Right ventricle myocardium inferior (tissue), 1 donor: ENCODE measurements at places on chromosomes 1 and 21. TPM values are rescaled to one million over a fixed set of nuclear protein-coding genes. Genes with fewer than 3 reads are reported as not detected.

Gene TAS1R3
- total RNA-seq: 0.51 TPM

Gene TACSTD2
- 0.14 TPM for total RNA-seq

Gene YBX1
- 856 TPM for total RNA-seq

Gene BNIPL
- 0.30 TPM for total RNA-seq

Gene PTPN7
- total RNA-seq: 0.51 TPM

Gene OR6N1
- not detected for total RNA-seq

DNA sequence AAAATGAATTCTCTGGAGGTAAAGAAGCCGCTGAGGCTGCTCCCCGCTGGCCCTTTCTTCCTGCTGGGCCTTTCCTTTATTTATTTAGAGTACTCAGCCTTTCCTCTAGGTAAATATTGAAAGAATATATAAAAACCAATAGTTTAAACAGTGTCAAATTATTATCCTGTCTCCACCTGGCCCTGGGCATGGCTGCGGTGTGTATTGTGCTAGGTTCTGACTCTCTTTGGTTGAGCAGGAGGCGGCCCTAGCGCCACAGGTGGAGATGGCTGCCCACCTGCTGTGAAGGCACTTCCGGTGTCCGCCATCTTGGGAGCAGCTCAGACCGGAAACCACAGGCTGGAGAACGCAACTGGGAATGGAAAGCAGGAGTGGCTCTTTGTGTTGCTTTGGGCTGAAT lies 29.0 kb upstream of the CLDN14 start:
- no peak for DNase-seq

DNA sequence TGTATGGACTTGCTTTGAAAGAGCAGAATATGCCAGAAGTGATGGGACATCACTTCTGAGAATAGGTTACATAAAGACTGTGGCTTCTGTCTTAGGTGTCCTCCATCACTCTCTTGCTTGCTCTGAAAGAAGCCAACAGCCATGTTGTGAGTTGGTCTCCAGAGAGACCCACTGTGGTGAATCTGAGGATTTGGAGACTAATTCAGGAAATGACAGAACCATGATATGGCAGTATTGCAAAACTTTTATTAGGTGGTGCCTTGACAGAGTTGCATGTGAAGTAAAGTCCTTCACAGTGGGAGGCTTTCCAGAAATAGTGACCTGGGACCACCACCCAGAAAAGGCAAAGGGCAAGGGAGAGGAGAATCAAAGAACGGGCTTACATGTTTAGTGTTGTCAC lies 628.6 kb downstream of the KCNT2 start:
- DNase-seq: peak; percentile 8

- DNase-seq: no peak
Observed at GRCh38 chr21:29523646-29524045, 224.9 kb downstream of the BACH1 start.

DNA sequence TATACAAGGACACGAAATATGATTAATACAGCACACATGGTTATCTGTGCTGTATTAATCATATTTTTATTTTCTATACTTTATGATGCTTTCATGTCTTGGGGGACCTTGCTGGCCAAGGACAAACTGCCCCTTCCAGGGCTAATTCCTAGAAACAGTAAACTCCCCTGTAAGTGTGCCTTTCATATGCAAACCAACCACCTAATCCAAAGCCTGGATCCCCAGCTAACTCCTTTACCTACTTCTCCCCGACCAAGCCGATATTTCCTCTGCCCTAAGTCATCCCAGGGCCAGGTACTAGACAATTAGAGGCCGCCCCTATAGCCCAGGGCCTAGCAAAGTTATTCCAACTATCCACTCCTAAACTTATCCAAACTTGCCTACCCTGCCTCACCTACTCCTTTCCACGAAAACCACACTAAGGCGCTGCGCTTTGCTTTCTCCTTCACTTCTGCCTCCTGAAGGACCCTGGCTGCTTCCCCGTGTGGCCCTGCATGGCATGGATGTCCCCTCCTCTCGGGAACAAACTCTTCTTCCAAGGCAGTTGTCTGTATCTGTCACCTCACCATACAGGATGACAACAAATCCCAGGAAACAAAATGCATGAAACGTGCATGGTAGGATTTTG lies 10.2 kb downstream of the SH3BP5L start:
- DNase-seq: no peak

- no peak for DNase-seq
Observed at GRCh38 chr1:6889875-6890480, 104.7 kb downstream of the CAMTA1 start.

GRCh38 chr21:33230545-33231324 lies 997 bp downstream of the IFNAR2 start:
- peak; percentile 73 for DNase-seq

GRCh38 chr1:159084867-159085266 lies 8.3 kb upstream of the AIM2 start:
- no peak for DNase-seq

DNA sequence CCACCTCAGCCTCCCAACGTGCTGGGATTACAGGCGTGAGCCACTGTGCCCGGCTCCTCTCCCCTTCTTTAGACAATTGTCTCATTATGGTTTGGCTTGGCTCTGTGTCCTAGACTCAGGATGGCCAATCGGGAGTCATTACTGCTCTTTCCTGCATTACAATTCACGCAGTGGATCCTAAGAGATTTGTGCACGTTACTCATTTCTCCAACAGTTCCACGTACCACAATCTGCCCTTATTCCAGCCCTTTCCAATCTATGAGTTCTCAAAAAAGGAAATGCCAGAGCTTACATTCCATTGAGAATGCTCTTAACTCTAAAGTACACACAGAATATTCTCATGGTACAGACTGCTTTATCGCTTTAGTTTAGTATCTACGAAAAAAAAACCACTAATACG lies 357.0 kb downstream of the GPATCH2 start:
- DNase-seq: no peak

GRCh38 chr1:196317535-196318522 lies 290.4 kb downstream of the KCNT2 start:
- no peak for DNase-seq

- no peak for DNase-seq
Observed at GRCh38 chr1:163275222-163275621, 46.5 kb upstream of the NUF2 start.

GRCh38 chr1:27009601-27010197 lies 3.0 kb downstream of the TENT5B start:
- no peak for DNase-seq

- DNase-seq: no peak
Observed at GRCh38 chr1:52636721-52637695, 4.0 kb downstream of the SHISAL2A start.

DNA sequence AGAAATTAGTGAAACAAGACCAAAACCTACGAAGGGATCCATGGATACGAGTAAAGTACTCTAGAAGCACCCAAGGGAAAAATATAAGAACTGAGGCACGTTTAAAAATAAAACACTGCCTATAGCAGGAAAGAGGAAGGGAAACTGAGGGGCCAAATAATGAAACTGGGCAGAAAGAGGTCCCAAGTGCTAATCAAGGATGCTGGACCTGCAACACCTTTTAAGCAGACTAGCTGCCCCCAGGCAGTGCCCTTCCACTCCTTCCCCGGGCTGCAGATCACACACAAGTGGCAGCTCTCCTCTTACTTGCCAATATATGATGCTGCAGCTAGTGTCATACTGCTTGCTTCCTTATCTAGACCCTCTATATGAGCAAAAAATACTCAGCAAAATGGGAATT lies 7.6 kb upstream of the OTUD7B start:
- DNase-seq: no peak
